ENCODE measurements at places on chromosomes 6 and 20.

GRCh38 chr20:6051505-6051904 lies 2.4 kb downstream of the LRRN4 start:
- no peak for DNase-seq

- DNase-seq = no peak
Measured at GRCh38 chr6:38831865-38832264, 116.8 kb downstream of the DNAH8 start.

DNA sequence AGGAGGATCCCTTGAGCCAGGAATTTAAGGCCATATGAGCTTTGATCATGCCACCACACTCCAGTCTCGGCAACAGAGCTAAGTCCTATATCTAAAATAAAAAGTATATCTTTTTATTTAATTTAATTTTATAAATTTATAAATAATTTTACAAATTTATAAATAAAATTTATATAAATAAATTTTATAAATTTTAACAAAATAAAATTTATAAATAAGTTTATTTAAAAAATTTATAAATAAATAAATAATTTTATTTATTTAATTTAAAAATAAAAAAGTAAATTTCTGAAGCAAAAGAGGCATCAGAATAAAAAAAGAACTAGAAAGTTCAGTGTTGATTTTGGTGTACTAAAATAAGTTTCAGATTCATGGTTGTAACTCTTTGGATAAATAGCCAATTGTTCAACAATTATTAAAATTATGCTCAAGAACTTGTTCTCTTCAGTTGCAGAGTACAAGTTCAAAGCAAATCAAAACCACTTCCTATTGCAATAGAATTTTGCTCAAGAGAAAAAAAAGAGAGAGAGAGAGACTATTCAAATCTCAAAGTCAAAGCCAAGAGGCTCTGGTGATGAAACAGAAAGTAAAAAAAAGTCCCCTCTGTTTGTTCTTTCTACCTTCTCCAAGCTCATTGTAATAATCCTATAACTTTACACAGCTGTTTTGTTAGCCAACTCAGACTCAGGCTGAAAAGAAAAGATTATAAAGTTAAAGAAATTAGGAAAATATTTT lies 547.5 kb upstream of the ADGRB3 start:
- DNase-seq = no peak

DNA sequence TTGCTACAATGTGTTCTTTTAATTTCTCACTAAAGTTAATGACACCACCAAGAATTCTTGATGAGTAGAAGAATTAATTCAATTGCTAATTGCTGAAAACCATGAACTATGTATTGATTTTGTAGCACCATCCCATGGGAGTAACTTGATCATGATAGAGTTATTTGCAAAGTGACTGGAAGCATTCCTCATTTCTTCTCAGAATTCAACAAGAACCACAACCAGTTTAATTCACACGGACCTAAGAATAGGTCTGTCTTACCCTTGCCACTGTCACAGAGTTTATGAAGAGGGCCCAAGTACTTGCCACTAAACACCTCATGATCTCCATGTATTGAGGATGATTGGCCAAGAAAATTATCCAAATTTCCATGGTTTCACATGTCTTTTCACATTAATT lies 222.2 kb downstream of the TMEM242 start:
- no peak for DNase-seq

DNA sequence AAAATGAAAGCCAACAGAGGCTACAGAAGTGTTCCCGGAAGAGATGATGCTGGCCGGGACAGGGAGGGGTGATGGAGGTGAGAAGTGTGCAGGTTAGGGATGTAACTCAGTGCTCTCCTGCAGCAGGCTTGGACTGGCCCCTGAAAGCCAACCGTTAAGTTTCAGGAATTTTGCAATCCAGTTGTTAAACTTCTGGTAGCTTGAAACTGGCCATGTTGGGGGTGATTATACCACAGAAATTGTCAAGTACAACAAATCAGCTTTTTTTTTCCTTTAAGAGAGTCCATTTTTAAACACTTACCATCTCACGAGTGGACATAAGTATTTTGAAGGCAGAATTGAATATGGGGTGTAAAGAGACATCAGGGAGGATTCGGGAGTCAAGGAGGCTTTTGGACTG lies 8.8 kb upstream of the SIRPB1 start:
- no peak for DNase-seq

DNA sequence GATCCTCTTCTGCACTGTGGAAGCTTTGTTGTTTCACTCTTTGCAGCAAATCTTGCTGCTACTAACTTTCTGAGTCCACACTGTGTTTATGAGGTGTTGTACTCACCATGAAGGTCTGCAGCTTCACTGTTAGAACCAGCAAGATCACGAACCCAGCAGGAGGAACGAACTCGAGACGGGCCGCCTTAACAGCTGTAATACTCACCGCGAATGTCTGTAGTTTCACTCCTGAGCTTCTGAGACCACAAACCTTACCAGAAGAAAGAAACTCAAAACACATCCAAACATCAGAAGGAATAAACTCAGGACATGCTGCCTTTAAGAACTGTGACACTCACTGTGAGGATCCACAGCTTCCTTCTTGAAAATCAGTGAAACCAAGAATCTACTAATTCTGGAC lies 48.1 kb upstream of the MBOAT1 start:
- no peak for DNase-seq

GRCh38 chr20:49851991-49852390 lies 39.4 kb downstream of the SLC9A8 start:
- DNase-seq = no peak

- DNase-seq = no peak
Measured at GRCh38 chr6:6522709-6523108, 65.8 kb upstream of the LY86 start.

- no peak for DNase-seq
Measured at GRCh38 chr6:144344646-144345045, 59.5 kb downstream of the UTRN start.

- no peak for DNase-seq
Measured at GRCh38 chr20:10855778-10856177, 182.0 kb upstream of the JAG1 start.

- DNase-seq = no peak
Measured at GRCh38 chr6:113668641-113669408, 188.3 kb upstream of the MARCKS start.

Data from DMS79 treated with DMSO at 0.1 percent for 48 hours (cell line).